Mesenchymal stem cell (in vitro differentiated cells and primary cell): ENCODE measurements at places on chromosomes 6 and 20.

DNA sequence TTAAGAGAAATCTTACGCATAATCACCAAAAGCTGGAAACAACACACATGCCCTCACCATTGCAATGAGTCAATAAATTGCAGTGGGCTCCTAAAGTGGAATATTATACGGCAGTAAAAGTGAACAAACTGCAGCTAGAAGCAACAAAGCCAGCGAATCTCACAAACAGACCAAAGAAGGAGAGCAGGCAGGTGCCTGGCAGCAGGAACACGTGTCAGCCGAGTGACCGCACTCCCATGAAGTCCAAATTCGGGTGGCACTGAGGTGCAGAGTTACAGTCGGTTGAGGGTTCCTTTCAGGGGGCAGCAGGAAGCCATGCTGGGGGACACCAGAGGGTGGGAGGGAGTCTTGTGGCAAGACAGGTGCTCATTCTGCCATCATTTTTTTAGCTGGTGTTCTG is 313.1 kb downstream of the TAF4 start:
- no peak for DNase-seq

DNA sequence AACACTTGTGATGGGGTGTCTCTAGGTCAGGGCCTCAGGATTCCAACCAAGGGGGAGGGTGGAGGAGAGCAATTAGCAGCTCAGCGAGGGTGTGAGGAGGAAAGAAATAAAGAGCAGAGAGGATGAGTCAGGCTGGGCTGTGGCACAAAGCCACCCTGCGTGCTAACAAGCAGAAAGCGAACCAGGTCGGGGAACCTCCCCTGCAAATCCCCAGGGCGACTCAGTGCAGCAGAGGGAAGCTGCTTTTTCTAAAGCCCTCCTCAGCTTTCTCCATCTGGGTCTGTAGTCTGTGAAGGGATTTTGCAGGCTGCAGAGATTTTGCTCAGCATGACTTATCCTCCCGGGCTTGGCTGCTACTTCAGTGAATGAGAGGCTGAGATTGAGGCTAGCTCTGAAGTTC is 6.6 kb upstream of the SPO11 start:
- DNase-seq: peak; percentile 8

DNA sequence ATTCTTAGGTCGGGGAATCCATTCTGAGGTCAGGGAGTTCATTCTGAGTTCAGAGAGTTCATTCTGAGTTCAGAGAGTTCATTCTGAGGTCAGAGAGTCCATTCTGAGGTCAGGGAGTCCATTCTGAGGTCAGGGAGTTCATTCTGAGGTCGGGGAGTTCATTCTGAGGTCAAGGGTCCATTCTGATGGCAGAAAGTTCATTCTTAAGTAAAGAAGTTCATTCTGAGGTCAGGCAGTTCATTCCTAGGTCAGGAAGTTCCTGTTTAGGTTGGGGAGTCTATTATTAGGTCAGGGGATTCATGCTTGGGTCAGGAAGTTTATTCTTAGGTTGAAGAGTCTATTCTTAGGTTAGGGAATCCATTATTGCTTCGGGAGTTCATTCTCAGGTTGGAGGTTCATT is 16.5 kb upstream of the NXT1 start:
- no peak for DNase-seq

DNA sequence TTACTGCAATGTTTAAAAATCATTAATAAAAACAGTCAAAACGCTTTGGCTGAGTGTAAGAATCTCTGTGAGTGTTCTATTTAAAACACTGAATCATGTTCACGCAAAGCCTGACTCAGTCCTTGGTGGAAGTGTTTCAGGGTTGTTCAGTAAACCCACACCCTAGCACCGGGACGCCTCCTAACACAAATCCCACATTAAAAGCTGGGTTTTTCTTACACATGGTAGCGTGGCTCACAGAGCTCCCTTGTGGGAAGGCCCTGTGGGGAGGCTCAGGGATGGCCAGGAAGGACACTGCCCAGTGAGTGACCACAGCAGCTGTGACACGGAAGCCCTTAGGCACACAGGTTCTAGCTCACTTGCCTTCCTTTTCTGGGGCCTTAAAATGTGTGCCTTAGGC is 80.2 kb downstream of the GMPR start:
- peak; percentile 87 for DNase-seq

- no peak for DNase-seq
Measured at GRCh38 chr6:158543606-158544185, 16.2 kb upstream of the TMEM181 start.

DNA sequence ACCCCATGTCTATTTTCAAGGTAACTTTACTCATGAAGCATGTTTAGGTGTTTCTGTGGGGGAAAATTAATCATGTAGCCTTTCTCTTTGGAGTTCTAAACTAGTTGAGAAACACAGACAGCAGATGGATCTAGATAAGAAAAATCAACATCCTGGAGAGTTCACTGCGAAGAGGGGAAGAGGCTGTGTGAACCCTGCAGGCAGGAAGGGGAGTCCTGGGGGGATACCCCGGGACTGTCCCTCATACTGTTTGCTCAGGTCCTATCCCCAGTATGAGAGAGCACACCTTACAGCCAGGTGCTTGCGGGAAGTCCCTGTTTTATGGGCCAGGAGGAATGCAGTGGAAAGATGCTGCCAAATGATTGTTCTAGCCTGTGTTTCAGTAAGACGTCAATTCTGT is 32.7 kb downstream of the CHMP4B start:
- no peak for DNase-seq

DNA sequence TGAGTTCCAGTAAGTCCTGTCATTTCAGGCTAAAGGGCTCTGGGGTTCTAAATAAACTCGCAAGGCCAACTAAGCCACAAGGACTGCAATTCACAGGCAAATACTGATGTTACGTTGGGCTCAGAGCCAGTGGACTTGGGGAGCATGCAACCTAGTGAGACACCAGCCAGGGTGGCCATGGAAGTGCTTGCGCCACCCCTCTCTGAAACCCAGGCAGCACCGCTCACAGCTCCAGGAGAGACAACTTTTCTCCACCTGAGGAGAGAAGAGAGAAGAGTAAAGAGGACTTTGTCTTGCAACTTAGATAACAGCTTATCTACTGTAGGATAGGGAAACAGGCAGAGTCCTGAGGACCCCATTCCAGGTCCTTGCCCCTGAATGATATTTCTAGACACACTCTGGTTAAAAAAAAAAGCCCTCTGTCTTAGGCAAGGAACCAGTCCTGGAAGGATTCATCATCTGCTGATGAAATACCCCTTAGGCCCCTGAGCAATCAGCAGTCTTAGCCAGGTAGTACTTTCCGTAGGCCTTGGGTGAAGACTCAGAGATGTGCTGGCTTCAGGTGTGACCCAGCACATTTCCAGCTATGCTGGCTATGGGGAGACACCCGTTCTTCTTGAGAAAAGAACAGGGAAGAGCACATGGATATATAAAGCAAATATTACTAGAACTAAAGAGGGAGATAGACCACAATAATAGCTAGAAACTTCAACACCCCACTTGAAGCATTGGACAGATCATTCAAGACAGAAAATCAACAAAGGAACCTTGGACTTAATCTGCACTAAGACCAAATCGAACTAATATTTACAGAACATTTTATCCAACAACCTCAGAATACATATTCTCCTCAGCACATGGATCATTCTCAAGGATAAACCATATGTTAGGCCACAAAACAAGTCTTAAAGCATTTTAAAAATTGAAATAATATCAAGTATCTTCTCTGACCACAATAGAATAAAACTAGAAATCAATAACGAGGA is 31.5 kb upstream of the TBC1D32 start:
- DNase-seq: no peak

GRCh38 chr20:45945678-45946148 is 11.2 kb downstream of the PCIF1 start:
- peak; percentile 33 for DNase-seq

- DNase-seq: no peak
Measured at GRCh38 chr6:139126931-139127330, 7.9 kb upstream of the HECA start.

GRCh38 chr20:33647603-33648395 is 14.3 kb upstream of the C20orf144 start:
- no peak for DNase-seq

- no peak for DNase-seq
Measured at GRCh38 chr6:38476888-38477287, 162.8 kb downstream of the BTBD9 start.

DNA sequence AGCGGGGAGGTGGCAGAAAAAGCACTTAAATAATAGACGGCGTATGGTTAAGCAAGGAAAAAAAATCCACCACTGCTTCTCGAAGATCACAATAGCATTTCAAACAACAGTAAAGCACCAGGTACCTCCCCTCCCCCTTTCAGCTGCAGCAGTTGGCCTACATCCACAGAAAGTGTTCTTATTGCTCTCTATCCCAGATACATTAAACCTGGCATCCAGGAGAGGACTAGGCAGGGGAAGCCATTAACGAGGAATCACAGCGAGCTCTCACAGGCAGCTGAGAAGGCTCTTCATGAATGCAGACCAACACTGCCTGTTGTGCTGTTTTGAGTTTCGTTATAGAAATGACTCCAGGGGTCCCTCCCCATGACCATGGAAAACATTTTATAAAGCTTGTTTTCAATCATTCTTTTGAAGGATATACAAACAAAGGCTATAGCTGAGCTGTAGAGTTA is 11.8 kb downstream of the FYN start:
- no peak for DNase-seq

DNA sequence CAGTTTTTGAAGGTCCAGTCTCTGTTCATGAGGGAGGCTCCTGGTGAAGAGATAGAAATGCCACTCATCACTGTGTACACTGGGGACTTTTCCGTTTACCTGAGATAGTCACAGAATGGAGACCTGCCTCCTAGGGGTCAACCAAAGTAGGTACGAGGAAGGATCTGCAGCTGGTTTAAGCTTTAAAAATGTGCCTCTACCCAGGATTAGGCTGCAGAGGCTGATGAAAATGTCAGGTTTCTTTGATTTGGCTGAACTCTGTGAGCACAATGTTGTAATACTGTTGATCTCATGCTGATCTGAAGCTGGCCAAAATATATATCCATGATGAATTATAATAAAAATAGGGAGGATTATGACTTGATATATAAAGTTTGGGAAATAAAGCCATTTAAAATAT is 182.7 kb downstream of the ADAT2 start:
- no peak for DNase-seq

GRCh38 chr6:85360794-85361642 is 88.9 kb upstream of the NT5E start:
- peak; percentile 94 for DNase-seq

- no peak for DNase-seq
Measured at GRCh38 chr6:42877695-42878094, 1.7 kb upstream of the RPL7L1 start.

DNA sequence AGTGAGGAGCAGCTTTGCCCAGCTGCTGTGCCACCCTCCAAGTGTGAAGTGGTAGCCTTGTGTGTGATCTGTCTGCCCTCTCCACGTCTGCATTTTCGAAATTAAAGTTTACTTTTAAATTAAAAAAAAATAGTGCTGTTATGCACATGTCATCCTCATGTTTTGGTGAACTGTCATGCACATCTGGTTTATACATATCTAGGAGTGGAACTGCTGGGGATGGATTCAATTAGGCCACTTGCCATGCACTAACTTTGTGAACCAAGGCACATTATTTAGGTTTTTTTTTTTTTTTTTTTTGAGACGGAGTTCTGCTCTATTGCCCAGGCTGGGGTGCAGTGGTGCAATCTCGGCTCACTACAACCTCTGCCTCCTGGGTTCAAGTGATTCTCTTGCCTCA is 3.6 kb downstream of the GTSF1L start:
- no peak for DNase-seq

DNA sequence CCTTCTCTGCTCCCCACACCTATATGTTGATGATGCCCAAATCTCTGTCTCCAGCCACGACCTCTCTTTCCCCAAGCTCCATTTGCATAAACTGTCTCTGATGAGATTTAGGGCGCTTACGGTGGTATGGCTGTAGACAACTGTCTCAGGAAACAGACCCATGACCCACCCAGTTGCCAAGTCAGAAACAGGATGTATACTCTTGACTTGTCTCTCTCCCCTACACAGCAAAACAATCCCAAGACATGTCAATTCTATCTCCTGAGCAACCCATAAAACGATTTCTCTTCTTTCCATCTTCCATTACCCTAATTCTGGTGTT is 13.9 kb downstream of the GNL1 start:
- no peak for DNase-seq

- no peak for DNase-seq
Measured at GRCh38 chr20:5039255-5039657, 37.9 kb upstream of the SLC23A2 start.

- DNase-seq: peak; percentile 73
Measured at GRCh38 chr6:111938710-111939109, 65.5 kb upstream of the FYN start.
